Sigmoid colon (tissue), 7 donors: ENCODE measurements at places on chromosomes 7 and 10. TPM values are rescaled to one million over a fixed set of nuclear protein-coding genes. Genes with fewer than 3 reads are reported as not detected.

CHN2 gene
- polyA plus RNA-seq = 16.2 TPM

MLXIPL gene
- polyA plus RNA-seq = 1.6 TPM

PRKCQ gene
- 0.23 TPM for polyA plus RNA-seq

DNA sequence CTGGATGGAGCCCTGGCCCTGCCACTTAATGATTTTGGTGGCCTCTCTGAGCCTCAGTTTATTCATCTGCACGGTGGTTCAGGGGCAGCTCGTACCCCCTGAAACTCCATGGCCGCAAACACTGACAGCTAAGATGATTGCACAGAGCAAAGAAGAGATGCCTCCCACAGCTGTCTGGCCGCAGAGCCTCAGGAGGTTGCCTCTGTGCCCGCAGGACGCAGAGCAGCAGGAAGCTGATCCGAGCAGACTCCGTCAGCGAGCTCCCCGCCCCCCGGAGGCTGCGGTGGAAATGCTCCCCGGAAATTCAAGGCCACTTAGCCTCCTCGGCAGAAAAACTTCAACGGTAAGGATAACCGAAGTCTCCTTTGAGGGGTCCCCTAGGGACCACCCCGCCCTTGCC is 30.2 kb upstream of the C10orf53 start:
- no peak for DNase-seq

GRCh38 chr10:103732339-103733044 is 122.9 kb downstream of the SH3PXD2A start:
- no peak for DNase-seq

KLF14 gene
- polyA plus RNA-seq = not detected

DNA sequence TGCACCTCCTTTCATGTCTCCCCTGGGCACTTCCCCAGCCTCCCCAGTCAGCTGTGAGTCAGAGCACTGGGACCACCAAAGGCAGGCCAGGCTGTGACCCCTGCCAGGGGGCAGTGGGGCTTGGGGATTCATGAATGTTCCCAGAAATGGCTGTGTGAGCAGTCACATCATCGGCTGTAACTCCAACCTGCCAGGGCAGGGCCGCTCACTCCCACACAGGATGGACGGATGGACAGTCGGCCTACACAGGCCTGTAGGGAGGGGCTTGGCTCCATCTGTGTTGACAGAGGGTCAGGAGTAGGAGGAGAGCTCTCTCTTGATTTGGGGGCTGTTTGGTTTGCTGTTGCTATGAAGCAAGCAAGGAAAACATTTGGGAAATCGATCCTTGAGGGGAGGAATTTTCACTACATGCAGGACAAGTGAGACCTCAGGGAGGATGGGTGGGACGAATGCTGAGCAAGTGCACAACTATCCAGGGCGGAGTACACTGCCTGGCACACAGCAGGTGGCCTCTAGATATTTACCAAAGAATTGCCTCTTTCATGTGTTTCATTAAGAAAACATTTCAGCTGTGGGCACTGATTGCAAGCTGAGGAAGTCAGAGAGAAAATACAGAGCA is 2.9 kb upstream of the IGFBP1 start:
- DNase-seq = no peak

COL17A1 gene
- 24.0 TPM for polyA plus RNA-seq

- DNase-seq = no peak
These were observed 113.4 kb downstream of the BTRC start for GRCh38 chr10:101467286-101467770.

- no peak for DNase-seq
These were observed 122.2 kb downstream of the NPY start for GRCh38 chr7:24406053-24406788.

TECTB gene
- not detected for polyA plus RNA-seq

BMPER gene
- not detected for polyA plus RNA-seq

DNA sequence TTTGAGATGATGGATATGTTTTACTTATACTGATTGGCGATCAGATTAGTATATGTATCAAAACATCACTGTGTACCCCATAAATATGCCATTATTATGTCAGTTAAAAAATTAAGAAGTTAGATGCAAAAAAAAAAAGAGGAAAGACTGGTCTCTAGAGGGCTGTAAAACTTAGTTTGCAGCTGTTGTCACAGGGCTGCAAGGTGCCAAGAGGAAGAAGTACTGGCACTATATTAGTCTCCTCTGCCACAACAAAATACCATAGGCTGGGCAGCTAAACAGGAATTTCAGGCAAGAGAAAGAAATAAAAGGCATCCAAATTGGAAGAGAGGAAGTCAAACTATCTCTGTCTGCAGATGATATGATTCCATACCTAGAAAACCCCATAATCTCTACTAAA is 177.8 kb upstream of the PLPP4 start:
- DNase-seq = no peak

DNA sequence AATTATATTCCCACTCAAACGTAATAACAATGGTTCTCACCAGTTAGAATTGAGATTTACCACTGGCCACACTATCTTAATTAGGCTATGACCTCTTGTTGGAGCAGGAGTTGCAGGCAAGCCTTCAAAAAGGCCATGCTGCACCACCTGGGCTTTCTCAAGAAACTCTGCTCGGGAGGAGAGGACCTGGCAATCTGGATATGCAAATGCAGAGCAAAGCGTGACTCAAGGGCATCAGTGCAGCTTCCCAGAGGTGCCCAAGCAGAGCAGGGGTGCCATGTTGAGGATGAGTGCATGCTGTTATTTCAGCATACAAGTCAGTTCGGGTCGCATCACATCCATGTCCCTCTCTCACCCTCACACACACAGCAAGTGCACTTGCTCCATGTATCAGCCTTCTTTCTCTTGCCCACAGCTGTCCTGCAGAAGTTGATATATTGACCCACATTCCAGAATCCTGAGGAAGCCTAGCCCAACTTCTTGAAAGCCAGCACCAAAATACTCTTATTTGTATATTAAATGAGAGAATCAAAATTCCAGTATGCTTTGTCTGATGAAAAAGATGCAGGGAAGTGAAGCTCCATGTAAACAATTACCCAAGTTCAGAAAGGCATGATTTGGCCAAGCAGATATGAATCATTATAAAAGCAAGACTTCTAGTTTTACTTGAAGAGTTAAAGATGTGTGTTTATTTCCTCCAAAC is 55.7 kb upstream of the IL6 start:
- no peak for DNase-seq

- no peak for DNase-seq
These were observed 33.6 kb downstream of the PDE1C start for GRCh38 chr7:32036557-32036956.

GRCh38 chr10:25555865-25556264 is 378.2 kb upstream of the MYO3A start:
- DNase-seq = no peak

DNA sequence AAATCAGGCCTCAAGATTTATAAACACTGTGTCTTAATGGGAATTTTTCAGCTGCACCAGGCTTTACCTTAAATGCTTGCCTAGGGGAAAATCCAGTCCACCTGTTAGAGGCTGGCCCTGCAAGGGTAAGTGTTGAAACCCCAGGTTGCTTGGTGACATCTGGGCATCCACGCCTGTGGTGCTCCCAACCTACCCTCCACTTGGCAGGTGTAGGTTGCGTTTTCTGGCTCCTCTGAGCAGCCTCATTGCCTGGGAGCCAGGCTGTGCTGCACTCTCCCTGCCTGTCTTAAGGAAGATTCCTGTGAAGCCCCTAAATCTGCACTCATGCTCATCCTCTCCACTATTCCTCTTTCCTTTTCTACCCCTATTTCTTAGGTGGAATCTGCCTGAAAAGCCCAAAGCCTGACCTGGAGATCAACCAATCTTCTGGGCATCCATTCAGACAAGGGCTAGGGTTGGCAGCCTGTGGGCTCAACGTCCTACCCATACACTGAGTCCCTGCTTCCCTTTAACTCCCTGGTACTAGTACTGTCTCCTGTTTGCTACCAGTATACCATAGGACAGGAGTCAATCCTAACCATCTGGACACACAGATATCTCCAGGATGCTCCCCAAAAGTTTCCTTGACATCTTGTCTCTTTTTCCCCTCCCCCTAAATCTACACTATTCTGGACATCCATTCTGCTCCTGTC is 150.4 kb downstream of the PDE1C start:
- no peak for DNase-seq

DNA sequence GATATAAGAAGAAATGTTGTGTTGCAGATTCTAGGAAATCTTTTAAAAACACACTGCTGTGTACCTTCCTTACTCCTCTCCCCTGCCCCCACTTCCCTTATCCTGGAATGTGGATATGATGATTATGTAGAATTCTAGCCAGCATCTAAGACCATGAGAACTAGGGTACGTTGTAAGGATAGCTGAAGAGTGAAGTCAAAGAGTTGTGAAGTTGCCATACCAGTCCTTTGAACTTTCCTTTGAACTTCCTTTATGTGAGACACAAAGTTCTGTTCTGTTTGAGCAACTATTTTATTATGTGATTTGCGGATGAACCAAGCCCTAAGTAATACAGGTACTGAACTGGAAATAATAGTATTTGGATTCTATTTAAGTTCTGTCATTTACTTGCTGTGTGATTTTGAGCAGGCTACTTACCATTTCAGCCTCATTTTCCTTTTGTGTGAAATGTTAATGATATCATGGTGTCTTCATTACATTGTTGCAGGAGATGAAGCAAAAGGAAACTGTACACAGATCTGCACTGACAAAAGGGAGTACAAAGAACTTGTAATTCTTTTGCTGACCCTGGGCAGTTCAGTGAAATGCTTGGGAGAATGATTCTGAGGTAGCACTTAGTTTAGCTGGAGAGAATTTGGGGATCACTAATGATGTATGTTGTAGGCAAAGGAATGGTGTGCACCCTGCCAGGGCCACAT is 31.4 kb downstream of the RPA3 start:
- DNase-seq = no peak

- DNase-seq = no peak
These were observed 80.7 kb upstream of the RPA3 start for GRCh38 chr7:7799138-7799537.

GRCh38 chr7:1853431-1853985 is 183.4 kb downstream of the ELFN1 start:
- peak; percentile 50 for DNase-seq

- no peak for DNase-seq
These were observed 22.8 kb downstream of the C10orf105 start for GRCh38 chr10:71696628-71697326.

- no peak for DNase-seq
These were observed 324.8 kb downstream of the SFMBT2 start for GRCh38 chr10:7085913-7086589.

IL15RA gene
- 5.5 TPM for polyA plus RNA-seq

PON3 gene
- 2.3 TPM for polyA plus RNA-seq

GRCh38 chr7:32943252-32944030 is 13.8 kb upstream of the FKBP9 start:
- no peak for DNase-seq

GIMAP1 gene
- polyA plus RNA-seq = 1.6 TPM

SYT15B gene
- 0.69 TPM for polyA plus RNA-seq

GRCh38 chr7:80825499-80825898 is 93.4 kb downstream of the SEMA3C start:
- DNase-seq = no peak

DNA sequence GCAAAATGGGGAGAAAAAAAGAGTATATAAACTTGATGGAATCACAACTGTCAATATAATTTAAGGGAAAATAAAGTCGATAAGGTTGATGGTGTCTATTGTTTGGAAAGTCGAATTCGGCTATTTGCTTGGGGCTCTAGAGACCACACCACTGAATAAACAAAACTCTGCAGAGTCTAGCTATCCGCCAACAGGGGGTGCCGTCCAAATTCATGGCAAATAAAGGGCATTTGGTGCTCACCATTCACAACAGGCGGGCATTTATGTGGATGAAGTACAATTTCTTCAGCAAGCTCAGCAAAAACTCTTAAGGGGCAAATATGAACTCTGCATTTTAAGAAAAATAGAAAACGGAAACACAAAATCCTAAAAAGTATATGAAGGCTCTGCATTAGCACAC is 23.3 kb downstream of the CD36 start:
- DNase-seq = no peak

GRCh38 chr7:77982926-77983550 is 184.5 kb downstream of the PHTF2 start:
- no peak for DNase-seq

- DNase-seq = no peak
These were observed 146.3 kb downstream of the GPR85 start for GRCh38 chr7:112940314-112940732.

GRCh38 chr7:93331706-93332105 is 99.5 kb downstream of the VPS50 start:
- no peak for DNase-seq

GRCh38 chr7:44305564-44306507 is 19.6 kb downstream of the CAMK2B start:
- no peak for DNase-seq

DNA sequence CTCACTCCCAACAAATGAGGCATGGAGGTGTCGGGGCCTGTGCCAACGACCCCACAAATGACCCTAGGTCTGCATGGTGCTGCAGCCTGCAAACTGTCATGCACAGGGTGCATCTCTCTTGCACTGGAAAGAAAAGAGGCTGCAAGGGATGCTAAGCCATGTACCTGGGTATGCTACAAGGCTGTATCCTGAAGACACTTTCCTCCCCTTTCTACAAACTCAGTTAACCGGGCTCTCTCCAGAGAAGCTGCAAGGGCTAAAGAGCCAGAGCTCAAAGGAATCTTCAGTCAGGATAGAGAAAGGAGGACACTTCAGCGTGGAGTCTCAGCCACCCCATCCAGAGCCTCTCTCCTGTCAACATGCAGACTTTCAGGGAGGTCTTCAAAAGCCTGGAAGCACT is 449.0 kb downstream of the GRID1 start:
- no peak for DNase-seq
